ENCODE measurements at places on chromosomes 5 and 9.

- DNase-seq: no peak
Measured at GRCh38 chr5:116881921-116882531, 307.4 kb upstream of the SEMA6A start.

GRCh38 chr9:89527084-89527483 lies 29.2 kb upstream of the SEMA4D start:
- DNase-seq: no peak

- DNase-seq: no peak
Measured at GRCh38 chr9:136249877-136250559, 4.4 kb upstream of the QSOX2 start.

GRCh38 chr5:143166661-143167420 lies 236.6 kb downstream of the NR3C1 start:
- no peak for DNase-seq

DNA sequence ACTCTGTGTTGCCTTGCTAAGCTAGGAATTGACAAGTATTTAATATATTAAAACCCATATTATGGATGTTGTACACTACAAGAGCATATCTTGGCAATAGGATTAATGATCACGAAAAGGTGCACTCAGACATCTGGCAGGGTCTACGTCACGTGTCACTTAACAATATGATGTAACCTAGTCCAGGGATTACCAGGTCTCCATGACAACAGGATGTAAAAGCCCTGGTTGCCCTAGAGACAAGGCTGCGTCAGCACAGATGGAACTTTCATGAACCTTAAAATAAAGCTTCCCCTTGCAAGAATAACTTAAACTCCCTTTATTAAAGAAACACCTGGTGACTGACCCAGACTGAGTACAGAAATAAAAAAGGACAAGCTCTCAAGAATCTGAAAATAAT lies 717.8 kb downstream of the CDH18 start:
- no peak for DNase-seq

DNA sequence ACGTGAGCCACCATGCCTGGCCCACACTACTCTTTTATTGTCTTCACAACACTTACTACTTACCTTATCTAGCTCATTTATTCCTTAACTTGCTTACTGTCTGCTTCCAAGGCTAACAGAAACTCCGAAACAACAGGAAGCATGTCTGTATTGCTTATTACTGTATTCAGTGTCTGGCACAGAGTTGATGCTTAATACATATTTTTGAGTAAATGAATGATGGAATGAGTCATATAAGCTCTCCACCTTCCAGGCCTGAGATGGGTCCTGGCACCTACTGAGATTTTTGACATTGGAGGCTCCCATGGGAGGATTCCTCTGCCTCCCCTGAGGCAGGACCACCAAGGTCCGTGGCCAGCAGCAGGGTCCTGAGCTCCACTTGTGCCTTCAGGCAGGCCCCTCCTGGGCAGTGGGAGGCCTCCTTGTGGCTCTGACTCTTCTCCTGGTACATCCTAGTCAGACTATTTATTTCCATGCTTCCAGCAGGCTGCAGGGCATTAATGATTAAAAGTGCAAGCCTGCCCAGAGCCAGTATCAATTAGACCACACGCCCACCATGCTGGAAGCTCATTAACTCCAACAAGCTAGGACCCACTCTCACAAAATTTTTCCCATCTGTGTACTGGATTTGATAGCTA lies 76.5 kb upstream of the CTNNA1 start:
- DNase-seq: no peak

DNA sequence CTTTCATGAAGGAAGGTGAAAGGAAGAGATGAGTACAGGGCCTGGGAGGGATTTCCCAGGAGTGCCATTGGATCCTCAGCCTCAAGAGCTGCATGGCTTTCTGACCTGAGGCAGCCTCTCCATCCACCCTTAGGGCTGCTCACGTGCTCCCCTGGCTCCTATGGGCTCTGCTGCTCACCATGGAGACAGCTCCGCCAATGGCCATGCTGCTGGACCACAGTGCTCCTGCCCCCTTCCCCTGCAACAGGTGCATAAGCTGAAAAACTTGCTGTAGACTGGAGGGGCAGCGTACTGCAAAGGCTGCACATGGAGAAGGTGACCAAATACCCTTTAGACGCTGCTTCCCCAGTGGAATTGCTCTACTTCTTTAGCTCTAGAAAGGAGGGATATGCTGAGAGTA lies 112.7 kb upstream of the PANK3 start:
- DNase-seq: no peak

DNA sequence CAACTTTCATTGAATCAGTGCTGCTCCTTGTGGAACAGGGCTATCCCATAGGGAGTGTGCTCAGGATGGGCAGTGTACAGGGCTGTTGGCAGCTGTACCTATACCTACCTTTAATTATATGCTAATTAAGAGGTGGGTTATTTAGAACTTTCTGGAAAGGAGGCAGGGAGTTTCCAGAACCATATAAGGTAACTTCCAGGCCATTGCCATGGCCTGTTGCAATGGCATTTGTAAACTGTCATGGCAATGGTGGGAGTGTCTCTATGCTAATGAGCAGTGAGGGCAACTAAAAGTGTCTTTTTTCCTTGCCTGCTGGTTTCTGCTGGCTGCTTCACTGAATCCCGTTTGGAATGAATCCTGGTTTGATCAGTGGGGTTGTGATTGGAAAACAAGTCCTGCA lies 2.3 kb upstream of the ARHGAP26 start:
- DNase-seq: no peak

DNA sequence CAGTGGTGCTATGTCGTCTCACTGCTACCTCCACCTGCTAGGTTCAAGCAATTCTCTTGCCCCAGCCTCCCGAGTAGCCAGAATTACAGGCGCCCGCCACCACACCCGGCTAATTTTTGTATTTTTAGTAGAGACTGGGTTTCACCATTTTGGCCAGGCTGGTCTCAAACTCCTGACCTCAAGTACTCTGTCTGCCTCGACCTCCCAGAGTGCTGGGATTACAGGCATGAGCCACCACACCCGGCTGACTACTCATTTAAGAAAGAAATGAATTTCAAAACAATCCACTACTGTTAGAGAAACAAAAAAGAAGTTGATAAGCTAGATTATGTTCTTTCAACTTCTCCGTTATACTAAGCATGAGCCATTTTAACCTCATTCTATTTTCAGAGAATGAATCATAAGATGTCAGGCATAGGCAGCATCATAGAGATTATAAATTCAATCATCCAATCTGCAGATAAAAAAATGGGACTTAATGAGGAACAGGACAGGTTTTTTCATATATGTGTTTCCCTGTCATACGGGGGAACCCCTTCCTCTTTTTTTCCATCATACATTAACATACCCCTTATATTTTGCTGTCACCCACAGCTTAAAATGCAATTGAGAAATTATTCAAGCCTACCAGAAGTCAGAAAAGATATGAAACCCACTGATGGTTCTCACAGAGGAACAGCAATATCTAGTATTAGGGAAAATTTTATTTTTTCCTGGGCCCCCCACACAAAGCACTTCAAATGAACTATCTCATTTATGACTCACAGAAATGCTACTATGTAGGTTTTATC lies 26.5 kb upstream of the ADRB2 start:
- no peak for DNase-seq

DNA sequence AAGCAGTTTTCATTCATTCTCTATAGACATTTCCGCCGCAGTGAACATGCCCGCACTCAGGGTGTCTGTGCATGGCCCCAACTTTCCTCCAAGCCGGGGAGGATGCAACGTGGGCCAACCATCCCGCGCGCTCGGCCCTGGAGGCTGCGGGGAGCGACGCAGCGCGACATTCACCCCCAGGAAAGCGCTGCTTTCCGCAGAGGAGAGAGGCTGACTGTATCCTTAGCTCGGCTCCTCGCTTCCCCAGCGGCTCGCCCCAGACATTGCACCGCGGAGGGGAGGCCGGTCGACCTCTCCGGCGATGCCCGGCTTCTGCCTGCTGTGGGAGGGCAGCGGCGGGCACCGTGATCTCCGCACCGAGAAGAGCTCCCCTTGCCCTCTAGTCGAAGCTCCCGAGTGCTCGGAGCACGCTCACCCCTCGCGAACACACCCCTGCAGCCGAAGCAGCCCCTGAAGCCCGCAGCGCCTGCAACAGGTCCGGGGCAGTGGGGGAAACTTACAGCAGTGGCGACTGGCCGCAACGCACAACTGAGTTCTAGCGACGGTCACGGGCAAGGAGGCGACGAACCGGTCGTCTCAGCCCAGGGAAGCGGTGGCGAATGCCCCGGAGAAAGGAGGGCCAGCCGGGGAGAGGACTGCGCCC lies 600 bp downstream of the ENC1 start:
- DNase-seq: no peak

- DNase-seq: no peak
Measured at GRCh38 chr9:12808569-12808968, 33.7 kb downstream of the LURAP1L start.

DNA sequence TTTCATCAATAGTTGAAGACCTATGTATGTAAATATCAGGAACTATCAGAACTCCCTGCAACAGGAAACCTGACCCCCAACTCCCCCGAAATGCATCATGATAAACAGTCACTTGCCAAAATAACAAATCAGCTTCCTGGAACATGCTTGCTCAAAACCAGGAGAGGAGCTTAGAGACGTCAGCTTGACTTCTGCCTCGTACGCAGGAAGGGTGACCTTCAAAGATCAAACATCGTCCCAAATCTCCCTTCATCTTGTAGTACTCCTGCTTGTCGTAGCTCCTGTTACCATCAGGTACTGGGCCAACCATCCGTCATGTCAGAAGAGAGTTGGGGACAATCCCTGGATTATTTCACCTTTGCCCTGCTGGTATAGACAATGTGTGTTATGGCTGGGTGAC lies 396.1 kb downstream of the GADD45G start:
- no peak for DNase-seq

- no peak for DNase-seq
Measured at GRCh38 chr9:114356792-114357191, 27.1 kb downstream of the ORM2 start.

All from effector CD8-positive, alpha-beta T cell (primary cell).